HCT116 (cell line): ENCODE measurements at places on chromosomes 12 and 14. TPM values are rescaled to one million over a fixed set of nuclear protein-coding genes. Genes with fewer than 3 reads are reported as not detected.

- DNase-seq: no peak
Observed at GRCh38 chr14:44271637-44272036, 235.4 kb downstream of the FSCB start.

DPPA3 gene
- not detected for total RNA-seq

TAS2R9 gene
- not detected for total RNA-seq

DNA sequence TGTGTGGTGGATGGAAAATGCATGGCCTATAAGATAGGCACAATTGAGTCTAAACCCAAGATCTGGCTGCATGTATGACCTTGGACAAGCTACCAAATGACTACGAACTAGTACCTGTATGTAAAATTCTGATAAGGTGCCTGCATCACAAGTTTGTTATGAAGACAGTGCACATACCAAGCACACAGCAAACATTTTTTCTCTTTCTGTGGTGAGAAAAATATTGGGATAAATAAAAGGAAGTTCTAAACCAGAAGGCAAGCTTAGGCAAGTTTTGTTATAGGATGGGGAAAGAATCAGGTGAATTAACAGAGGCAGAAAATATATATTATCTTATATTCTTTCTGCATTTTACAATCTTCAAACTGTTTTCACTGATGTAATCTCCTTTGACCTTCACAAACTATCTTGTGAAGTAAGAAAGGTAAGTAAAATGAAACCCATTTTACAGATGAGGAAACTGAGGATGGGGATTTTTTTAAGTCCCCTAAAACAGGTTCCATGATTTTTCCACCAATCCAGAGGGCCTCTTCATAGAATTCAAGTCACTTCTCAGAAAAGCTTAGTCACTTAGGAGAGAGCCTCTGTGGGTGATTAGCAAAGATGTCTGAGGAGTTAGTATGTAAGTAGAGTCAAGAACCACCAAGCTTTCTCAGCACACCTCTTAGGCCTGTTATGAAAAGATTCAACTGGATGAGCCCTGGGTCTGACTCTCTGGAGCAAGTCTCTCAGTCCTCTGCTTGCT lies 132.0 kb upstream of the RAP1B start:
- DNase-seq: no peak

TNFAIP2 gene
- total RNA-seq: 74.8 TPM

- DNase-seq: peak; percentile 2
Observed at GRCh38 chr12:111156304-111156703, 212.6 kb downstream of the PHETA1 start.

DNA sequence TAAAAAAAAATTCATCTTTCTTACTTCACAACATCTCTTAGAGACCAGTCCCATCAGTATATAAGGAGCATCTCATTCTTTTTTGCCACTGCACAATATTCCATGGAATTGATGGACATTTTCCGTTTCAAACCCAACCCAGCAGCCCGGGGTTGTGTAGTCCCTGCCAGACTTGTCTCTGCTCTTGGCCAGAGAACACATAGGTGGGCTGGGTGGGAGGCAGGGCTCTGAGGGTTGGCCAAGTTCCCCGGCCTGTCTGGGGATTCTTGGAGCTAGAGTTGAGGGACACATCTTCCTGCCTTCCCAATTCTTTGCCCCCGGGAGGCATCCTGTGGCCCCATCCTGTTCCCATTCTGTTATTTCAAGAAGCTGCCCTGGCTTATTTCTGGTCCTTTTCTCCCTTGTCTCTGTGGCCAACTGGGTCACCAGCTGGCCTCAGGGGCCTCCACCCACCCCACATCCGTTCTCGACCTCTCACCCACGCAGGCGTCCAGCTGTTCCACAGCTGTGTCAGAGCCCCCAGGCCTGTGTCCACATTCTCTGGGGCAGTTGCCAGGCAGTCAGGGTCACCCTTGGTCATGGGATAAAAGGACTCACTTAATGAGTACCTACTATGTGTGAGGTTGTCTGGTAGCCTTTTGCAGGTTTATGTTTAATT lies 52.0 kb upstream of the CCDC63 start:
- no peak for DNase-seq

- no peak for DNase-seq
Observed at GRCh38 chr12:49344486-49345050, 2.1 kb upstream of the DNAJC22 start.

DNA sequence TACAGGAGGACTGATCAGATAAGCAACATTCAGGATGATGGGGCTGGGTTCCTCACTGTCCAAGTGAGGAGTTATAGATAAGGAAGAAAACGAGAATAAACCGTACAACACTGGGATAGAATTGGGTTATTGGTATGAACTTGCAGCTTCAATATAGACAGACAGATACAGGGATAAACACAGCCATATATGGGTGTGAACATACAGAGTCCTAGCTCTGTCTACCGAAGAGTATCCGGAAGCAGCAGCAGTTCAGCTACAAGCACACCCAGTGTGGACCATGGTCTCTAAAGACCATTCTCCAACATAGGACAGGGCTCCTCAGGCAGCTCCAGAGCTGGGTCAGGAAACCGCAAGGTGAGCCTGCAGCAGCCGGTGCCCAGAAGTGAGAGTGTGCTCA lies 40.8 kb downstream of the CDC42BPB start:
- DNase-seq: no peak

MDM2 gene
- 170 TPM for total RNA-seq

DNA sequence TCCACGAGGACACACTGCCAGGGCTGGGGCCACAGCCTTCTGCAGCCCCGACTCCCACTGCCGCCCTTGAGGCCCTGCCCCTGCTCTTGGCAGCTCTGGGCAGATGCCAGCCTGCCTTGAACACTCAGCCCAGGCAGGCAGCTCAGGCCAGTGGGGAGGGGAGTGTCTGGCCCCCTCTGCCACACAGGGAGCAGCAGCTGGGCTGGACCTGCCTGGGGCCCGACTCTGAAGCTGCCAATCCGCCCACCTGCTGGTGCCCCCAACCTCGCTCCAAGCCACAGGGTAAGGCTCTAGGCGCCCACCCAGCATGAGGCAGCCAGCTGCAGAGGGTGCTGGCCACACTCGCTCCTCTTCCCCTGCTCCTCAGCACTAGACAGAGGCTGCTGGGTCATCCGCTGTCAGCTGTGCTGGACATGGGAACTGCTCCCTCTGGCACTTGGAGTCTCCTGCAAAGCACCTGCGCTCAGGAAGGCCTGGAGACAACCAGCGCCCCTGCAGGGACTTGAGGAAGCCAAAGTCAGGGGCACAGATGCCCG lies 24.6 kb upstream of the NUDT14 start:
- no peak for DNase-seq

GRCh38 chr12:125151284-125151683 lies 86.0 kb downstream of the AACS start:
- DNase-seq: no peak

GRCh38 chr14:83162361-83162929 lies 1628.8 kb upstream of the SEL1L start:
- DNase-seq: no peak

- DNase-seq: no peak
Observed at GRCh38 chr12:5309654-5310053, 122.3 kb upstream of the NTF3 start.

PIWIL1 gene
- total RNA-seq: not detected

OLR1 gene
- total RNA-seq: 0.12 TPM

TAS2R7 gene
- not detected for total RNA-seq

GRCh38 chr12:66767536-66767935 lies 88.7 kb upstream of the GRIP1 start:
- DNase-seq: no peak

DNA sequence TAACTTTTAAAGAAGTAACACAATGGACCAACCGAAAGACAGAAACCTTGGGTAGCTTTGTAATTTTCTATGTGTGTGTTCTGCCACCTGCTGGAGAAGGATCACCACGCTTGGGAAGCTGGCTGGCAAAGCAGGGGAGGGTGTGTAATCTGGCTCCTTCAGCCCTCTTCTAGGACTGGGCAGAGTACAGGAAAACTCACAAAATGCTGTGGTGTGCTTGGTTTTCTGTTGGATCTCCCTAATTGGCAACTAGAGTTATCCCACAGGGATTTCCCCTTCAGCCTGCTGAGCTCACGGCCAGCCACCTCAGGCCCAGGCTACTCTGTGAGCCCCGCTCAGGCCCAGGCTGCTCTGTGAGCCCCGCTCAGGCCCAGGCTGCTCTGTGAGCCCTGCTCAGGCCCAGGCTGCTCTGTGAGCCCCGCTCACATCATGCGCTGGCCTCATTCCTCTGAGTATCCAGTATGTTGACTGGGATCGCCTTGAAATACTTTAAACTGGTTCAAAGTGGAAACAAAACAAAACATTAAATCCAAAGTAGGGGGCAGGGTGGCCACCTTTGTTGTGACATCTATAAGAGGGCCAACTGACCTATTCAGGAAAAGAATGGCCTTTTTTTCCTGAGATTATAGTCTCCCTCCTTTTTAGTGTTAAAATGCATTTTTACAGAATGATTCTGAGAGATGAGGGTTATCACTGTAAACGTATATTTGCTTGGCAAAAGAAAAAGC lies 52.0 kb upstream of the RNU6-8 start:
- peak; percentile 51 for DNase-seq

- no peak for DNase-seq
Observed at GRCh38 chr12:127962303-127962702, 304.7 kb upstream of the TMEM132C start.

MUCL1 gene
- total RNA-seq: not detected

- no peak for DNase-seq
Observed at GRCh38 chr12:3743803-3744202, 9.1 kb downstream of the CRACR2A start.

MYH7 gene
- total RNA-seq: not detected

BEGAIN gene
- total RNA-seq: 8.5 TPM

DNA sequence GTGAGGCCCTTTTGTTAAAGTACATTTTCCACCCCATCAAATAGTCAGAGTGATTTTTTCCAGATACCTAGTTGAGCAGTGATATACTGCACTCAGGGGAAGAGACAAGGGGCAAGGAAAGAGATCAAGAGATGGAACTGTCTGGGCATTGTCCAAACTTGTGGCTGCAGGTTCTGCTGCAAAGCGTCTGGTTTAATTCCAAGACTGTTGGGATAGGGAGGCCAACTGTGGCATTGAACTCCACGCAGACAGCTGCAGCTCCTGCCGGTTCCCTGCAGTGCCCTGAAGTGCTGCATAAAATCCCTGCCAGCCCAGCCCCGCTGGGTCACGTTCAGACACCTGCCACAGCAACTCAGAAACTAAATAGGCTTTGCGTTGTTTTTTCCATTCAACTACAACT lies 30.5 kb downstream of the RPH3A start:
- DNase-seq: no peak

DNA sequence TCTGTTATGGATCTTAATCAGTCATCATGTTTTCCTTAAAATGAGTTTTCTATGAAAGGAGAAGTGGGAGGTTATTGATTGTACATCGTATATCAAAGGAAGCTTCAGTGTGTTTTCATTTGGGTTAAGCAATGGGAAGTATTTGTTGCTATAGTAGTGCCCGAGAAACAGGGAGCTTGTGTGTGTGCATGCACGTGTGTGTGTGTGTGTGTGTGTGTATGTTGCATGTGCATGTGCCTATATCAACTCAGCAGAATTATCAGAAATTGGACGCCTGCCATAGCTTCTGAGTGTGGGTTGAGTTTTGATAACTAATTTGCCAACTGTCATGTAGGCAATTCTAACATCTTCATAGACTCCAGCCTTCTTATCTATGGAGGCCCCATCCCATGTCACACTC lies 246.1 kb upstream of the CRY1 start:
- DNase-seq: no peak

BDKRB2 gene
- total RNA-seq: 0.49 TPM

DNA sequence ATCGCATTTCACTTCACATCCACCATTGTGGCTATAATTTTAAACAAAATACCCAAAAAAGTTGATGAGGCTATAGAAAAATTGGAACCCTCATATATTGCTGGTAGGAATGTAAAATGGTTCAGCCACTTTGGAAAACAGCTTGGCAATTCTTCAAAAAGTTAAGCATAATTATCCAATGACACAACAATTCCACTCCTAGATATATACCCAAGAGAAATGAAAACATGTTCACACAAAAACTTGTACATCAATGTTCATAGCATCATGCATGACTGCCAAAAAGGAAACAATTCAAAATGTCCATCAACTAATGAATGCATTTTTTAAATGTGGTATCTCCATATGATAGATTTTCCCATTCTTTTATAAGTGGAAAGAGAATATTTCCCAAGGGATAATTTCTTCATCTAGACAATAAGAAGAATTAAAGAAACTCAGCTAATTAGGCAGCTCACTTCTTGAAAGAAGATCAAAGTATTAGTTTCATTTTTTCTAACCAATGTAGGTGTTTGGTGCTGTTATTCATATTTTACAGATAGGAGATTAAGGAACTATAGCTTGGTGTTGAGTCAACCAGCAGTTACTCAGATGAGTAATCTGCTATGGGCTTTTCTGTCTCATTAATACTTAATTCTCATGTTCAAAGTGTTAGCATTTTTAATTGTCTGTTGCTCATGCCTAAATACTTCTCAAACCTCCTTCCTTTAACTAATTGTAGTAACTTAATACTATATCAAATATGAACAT lies 32.8 kb downstream of the YEATS4 start:
- DNase-seq: no peak

DNA sequence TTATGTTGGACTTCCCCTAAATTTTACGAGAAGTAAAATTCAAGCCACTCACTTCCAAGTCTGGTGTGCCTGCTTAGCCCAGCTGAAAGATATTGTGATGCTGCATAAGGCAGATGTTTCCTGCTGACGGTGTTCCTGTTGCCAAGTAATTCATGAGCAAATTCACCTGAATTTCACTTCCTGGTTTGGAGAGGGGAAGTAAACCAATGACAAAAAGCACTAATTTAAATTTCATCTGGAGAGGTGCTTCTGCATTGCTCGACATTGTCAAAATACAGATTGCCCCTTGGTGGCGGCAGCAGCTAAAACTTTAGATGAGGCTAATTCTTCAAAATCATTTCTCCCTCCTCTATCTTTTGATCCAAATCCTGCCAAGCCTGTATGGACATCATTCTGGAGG lies 281.1 kb downstream of the AACS start:
- DNase-seq: no peak
